Stimulated activated naive CD4-positive, alpha-beta T cell treated with Interleukin-2 at 50 U/mL for 16 hours (primary cell): ENCODE measurements at places on chromosomes 6 and 20.

GRCh38 chr6:29727637-29728036, 4.4 kb downstream of the HLA-F start:
- no peak for DNase-seq

GRCh38 chr6:158559338-158559894, 475 bp upstream of the TMEM181 start:
- no peak for DNase-seq

GRCh38 chr6:109052852-109053251, 41.8 kb downstream of the SESN1 start:
- no peak for DNase-seq

DNA sequence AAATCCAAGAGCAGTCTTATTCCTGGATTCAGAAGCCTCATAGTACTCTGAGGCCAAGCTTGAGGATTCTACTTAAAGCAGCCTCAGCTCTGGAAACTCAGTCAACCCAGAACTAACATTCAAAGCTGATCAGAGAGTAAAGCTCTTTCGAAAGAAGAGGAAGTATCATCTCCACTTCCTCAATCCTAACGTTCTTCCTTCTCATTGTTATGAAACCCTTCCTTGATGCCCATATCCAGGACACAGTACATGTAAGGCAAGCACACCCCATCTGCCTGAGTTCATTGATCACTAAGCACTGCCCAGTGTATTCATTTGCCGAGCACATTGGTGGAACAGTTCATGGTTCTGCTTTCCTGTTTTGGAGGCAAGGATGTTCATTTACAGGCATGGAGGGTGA, at the start of gene IPCEF1:
IPCEF1 (minus strand) TSS at position 114 of the 400 bp plus-strand sequence. CDS start 90,856 bp downstream, outside the sequence.
- DNase-seq, result no peak

DNA sequence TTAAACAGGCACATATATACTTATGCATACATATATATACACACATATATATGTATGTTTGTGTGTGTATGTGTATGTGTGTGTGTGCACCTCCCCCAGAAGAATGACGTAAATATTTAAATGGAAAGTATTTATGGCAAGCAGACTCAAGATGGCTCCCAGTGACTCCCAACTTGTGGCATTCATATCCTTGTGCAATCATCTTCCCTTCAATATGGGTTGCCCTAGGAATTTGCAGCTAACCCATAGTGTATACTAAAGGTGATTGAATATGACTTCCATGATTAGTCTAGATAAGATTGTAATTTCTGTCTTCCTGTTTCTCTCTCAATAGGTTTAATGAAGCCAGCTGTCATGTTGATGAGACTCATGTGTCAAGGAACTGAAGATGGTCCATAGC, 127.6 kb downstream of the TRDN start:
- no peak for DNase-seq

DNA sequence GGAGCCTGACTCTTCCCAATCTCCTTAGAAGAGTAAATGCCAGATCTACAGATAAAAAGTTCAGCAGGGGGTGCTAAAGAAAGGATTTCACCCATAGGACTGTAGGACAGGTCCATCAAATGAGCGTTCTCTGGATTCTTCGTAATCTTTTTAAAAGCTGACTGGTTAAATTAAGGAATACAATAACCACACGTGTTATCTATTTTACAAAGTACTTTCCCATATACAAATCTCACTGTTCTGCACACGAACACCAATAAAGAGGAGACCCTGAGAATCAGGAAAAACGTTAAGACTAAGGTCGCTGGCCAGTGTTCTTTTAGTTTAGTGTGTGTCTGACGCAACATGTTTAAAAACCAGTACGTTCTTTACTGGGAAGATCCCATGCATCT, 542 bp downstream of the TUBE1 start:
- no peak for DNase-seq

GRCh38 chr6:16108921-16109658, 19.8 kb upstream of the MYLIP start:
- DNase-seq, result no peak
